Activated T-helper 1 cell treated with anti-CD3 and anti-CD28 coated beads, Interleukin-2, amount 50 U/mL, for 16 hours (primary cell): ENCODE measurements at places on chromosomes 2 and 18.

DNA sequence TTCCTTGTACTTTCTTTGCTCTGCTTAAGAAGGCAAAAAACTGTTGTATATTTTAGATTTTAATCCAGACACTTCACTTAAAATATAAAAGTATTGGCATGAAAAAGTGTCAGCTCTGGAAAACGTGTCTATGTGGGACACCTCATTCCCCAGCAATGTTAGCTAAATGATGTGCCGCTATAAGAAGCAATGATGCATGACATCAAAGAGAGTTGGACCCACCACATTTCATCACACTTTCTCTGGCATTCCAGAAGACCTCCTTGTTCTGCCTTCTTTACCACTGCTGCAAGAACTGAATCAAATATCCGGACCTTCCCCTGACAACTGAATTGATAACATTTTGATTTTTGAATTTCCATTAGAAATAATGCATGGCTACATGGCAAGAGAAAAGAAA lies 242.4 kb upstream of the TANK start:
- no peak for DNase-seq

- no peak for DNase-seq
These were observed 27.2 kb downstream of the SLC39A6 start for GRCh38 chr18:36101943-36102342.

GRCh38 chr18:48392268-48392667 lies 16.9 kb downstream of the ZBTB7C start:
- no peak for DNase-seq

- no peak for DNase-seq
These were observed 206.6 kb downstream of the NCK2 start for GRCh38 chr2:105951384-105951694.

DNA sequence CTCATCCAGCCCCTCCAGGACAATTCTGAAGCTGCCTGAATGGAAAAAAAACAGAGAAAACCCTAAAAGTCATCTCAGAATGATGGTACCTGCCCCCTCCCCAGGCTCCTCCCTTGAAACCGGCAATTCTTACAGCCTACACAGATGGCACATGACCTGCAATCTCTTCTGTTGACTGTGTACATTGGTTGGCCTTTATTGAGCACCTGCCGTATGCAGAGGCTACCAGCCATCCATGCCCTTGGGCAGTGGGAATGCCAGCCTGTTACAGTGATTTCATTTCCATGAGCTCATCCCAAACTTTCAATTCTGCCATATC lies 57.1 kb downstream of the EMX1 start:
- no peak for DNase-seq

GRCh38 chr18:78820161-78820834 lies 159.3 kb upstream of the SALL3 start:
- no peak for DNase-seq

GRCh38 chr2:224310943-224311625 lies 90.8 kb downstream of the FAM124B start:
- no peak for DNase-seq

- DNase-seq: no peak
These were observed 103.6 kb downstream of the CDK15 start for GRCh38 chr2:201909961-201910361.

GRCh38 chr18:48139431-48140347 lies 209.2 kb upstream of the SMAD2 start:
- DNase-seq: no peak

DNA sequence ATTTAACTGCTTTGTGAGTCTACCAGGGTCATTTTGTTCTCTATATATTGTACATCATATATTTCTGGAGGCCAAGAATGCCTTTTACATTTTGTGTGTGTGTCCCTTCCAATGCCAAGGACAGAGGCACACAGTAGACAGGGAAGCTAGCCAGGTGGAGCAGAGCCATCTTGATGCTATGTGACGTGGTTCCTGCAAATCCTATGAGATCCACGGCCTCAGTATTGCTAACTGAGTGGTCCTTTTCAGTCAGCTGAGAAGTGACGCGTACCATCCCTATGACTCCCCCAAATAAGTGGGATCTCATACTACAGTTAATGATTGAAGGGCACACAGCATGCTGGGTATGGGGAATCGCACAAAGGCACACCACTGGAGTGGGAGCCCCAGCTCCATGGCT lies 27.3 kb downstream of the CCDC141 start:
- no peak for DNase-seq

DNA sequence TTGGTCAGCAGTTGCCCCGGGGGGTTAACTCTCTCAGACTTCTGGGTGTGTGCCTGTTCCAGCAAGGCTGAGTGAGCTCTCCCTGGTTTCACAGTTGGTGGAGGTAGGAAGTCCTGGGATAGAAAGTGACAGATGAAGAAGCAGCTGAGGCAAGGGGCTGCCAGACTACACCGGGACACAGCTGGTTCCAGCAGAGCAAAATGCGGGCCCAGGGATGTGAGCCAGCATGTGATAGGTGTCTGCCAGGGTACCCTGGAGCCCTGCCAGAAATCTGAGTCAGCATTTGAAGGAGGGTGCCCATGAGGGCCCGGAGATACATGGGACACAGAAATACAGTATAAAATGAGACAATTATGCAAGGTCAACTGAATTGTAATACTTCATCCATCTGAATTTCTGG lies 79.3 kb upstream of the LGALSL start:
- DNase-seq: no peak

GRCh38 chr2:218865396-218865795 lies 5.8 kb downstream of the WNT6 start:
- DNase-seq: no peak

- no peak for DNase-seq
These were observed 76.8 kb upstream of the THUMPD2 start for GRCh38 chr2:39855856-39856255.

DNA sequence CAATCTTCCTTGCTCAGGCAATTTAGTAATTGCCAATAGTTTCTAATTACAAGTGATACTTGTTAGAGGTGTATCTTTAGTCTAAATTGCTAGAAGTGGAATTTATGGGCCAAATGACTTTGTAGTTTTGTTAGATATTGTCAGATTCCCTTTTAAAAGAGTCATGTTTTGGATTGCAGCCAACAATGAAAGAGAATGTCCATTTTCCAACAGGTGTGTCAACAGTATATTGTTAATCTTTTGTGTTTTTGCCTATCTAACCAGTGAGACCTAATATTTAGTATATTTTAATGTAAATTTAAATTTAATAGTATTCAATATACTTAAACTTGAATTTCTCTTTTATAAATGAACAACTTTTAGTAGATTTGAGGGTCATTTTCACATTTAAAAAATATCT lies 259.4 kb upstream of the ETAA1 start:
- no peak for DNase-seq

GRCh38 chr2:41431756-41432155 lies 616.1 kb upstream of the PKDCC start:
- DNase-seq: no peak

DNA sequence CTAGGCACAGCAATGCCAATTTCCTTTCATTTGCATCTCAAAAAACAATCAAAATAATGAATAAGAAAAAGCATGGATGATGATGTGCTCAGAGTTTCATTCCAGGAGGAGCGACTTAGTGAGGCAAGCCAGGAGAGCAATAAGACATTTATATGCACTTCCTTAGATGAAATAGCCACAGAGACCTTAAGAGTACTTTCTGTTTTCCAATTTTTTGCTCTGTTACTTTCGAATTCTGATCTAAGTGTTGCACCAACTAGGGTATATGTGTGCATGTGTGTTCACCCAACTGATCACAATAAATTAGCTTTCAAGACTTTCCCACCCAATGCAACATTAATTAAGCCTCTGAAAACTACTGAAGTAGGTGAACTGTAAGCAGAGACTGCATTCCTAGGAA lies 709 bp downstream of the RAB27B start:
- no peak for DNase-seq

DNA sequence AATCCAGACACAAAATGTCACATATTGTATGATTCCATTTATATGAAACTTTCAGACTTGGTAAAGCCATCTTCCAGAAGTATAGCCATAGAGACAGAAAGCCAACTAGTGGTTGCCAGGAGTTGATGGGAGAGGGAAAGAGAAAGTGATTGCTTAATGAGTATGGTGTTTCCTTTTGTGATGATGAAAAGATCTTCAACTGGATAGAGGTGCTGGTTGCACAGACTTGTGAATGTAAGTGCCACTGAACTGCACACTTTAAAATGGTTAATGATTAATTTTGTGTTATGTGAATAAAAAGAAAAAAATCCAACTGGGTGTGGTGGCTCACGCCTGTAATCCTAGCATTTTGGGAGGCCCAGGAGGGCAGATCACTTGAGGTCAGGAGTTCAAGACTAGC lies 135.3 kb upstream of the SLC1A4 start:
- DNase-seq: no peak

- DNase-seq: no peak
These were observed 9.6 kb downstream of the TRPM8 start for GRCh38 chr2:233926806-233927205.

- no peak for DNase-seq
These were observed 118.0 kb downstream of the KCNE4 start for GRCh38 chr2:223169830-223170605.

DNA sequence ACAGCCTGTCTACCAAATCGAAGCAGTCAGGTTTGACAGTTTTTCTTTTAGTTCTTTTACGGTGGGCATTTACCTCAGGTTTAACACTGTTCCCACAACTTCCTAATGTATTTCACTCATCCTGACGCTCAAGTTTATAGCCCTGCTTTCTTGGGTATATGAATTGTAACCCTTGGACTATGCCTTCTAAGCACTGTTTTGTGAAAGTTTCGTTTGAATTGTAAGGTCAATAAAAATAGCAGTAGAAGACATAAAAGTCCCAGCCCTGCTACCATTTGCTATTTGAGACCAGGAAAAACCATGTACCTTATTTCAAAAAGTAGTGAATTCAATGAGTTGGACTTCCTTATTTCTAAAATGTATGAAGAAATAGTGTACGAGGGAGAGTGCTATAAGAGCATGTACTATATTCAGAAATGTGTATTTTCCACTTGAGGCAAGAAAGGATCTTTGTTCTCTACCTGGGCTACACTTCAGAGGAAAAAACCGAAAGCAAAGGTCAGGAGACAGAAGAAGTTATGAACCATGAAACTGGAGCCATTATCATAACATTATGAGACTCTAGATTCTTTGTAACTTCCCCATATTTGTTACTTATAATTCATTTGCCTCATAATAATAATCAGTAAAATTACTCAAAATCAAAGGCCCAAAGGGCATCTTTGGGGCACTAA lies 1.9 kb upstream of the ZC3H15 start:
- no peak for DNase-seq

DNA sequence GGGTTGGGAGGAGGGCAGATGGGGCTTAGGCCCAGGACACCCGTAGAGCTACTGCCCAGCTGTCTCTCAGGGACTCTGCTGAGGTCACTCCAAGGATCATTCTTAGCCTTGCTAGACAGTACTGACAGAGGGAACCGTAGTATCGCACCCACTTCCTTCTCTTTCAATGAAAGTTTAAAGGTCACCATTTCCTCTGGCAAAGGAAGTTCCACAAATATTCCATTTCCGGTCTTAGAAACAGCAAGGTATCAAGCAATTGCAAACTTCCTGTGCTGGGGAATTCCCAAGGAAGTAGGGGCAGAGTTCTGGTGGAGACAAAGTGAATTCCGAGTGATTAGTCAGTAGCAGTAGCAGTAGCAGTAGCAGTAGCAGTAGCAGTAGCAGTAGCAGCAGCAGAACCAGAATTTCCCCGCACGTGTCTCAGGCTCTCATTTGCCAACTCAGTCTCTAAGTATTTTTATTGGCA lies 24.7 kb downstream of the IL1B start:
- no peak for DNase-seq

GRCh38 chr2:189552334-189552990 lies 28.1 kb downstream of the SLC40A1 start:
- DNase-seq: no peak

- no peak for DNase-seq
These were observed 55.5 kb downstream of the PRELID3A start for GRCh38 chr18:12463191-12463590.

GRCh38 chr2:143029141-143029540 lies 100.1 kb upstream of the ARHGAP15 start:
- DNase-seq: no peak

DNA sequence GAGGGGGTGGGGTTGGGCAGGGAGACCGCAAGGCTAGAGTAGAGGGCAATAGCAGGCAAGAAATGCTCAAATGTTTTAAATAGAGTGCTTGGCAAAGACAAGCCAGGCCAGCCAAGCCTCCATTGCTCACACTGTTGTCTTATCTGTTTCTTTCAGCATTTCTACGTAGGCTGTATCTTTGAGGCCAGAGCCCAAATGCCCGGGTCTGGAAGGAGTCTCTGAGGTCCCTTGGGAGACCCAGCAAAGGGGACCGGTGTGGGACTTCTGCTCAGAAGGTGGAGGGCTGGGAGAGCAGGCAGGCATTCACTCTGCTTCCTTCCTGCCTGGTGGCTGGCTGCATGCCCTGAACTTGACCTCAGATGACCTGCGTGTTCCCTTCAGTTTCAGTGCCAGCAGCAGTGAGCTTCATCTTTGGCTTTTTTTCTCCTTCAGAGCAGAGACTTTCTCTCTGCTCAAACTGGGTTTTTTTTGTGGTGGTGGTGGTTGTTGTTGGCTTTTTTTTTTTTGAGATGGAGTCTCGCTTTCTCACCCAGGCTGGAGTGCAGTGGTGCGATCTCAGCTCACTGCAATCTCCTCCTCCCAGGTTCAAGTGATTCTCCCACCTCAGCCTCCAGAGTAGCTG lies 13.7 kb upstream of the TET3 start:
- no peak for DNase-seq

DNA sequence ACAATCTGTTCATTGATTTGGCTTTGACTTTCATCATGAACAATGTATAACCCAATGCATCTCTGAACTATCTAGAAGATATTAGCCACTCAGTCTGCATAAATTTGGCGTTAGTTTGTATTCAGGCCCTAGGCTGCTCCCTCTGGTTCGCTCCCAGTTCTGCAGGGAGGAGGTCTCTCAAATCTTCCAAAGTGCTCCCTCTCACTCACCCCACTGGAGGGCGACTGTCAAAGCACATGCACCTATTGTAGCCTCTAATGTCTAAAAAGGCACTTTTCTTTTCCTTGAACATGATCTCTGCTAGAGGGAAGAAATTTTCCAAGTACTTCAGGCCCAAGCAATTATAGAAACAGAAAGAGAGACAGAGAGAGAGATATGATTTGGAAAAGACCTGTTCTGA lies 291.5 kb downstream of the TDRD15 start:
- no peak for DNase-seq

DNA sequence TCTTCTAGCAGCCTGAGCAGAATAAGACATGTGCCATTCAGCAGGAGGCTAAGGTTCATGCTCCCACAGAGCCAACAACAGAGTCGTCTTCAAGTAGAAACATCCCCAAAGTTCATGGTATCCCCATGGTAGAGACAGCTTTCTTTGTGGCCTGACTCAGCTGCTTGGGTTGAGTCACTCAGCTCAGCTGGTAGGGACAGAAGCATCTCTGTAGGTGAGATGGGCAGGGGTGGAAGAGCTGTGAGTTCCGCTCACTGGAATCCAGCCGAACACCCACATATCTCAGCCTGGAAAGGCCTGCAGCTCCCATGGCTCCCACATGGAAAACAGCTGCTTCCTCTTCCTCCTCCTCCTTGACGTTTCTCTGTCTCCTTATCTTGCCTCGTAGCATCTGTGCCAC lies 792.7 kb downstream of the RNF144A start:
- DNase-seq: no peak

GRCh38 chr2:83172841-83173240 lies 1286.2 kb downstream of the SUCLG1 start:
- DNase-seq: no peak
